Osteoblast (primary cell): ENCODE measurements at places on chromosomes 4 and X. TPM values are rescaled to one million over a fixed set of nuclear protein-coding genes. Genes with fewer than 3 reads are reported as not detected.

GRCh38 chr4:101370663-101371210 is 23.4 kb upstream of the PPP3CA start:
- peaks cover 22% of the 10 kb centered on the region for H3K4me1 ChIP-seq
- H3K27ac ChIP-seq: no peak overlapping the region
- no peaks in the 10 kb centered on the region for H3K36me3 ChIP-seq
- no peak overlapping the region for H3K4me3 ChIP-seq
- no peaks in the 10 kb centered on the region for H3K27me3 ChIP-seq

The SERPINA7 gene
- not detected in 2 replicates for total RNA-seq

The PDE5A gene
- total RNA-seq: 140 and 157 TPM in 2 replicates

GRCh38 chrX:143636831-143637230 is 930 bp upstream of the SLITRK4 start:
- no peaks in the 10 kb centered on the region for H3K36me3 ChIP-seq
- no peak overlapping the region for H3K27ac ChIP-seq
- no peaks in the 10 kb centered on the region for H3K27me3 ChIP-seq
- no peak for DNase-seq
- no peaks in the 10 kb centered on the region for H3K4me1 ChIP-seq

GRCh38 chrX:19571711-19572110 is 56.4 kb upstream of the MAP3K15 start:
- peaks cover 5% of the 10 kb centered on the region for H3K36me3 ChIP-seq
- no peak overlapping the region for H3K27ac ChIP-seq
- H3K4me1 ChIP-seq: peaks cover 4% of the 10 kb centered on the region
- no peak for DNase-seq
- H3K27me3 ChIP-seq: no peaks in the 10 kb centered on the region

GRCh38 chrX:39556056-39556455 is 541.7 kb downstream of the BCOR start:
- no peak for DNase-seq
- H3K4me1 ChIP-seq: peaks cover 3% of the 10 kb centered on the region
- no peak overlapping the region for H3K4me3 ChIP-seq
- peaks cover 34% of the 10 kb centered on the region for H3K27me3 ChIP-seq

DNA sequence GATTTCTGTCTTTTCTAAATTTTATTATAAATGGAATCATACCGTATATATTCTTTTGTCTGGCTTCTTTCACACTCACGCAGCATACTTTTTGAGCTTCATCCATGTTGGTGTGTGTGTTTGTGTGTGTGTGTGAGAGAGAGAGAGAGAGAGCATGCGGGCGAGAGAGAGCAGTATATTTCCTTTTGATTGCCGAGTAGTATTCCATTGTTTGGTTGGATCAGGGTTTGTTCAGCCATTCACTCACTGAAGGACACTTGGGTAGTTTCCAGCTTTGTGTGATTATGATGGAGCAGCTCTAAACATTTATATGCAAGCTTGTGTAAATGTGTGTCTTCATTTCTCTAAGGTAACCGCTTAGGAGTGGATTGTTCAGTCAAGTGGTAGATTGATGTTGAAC is 3.1 kb upstream of the L1CAM start:
- H3K27me3 ChIP-seq: peaks cover 57% of the 10 kb centered on the region
- H3K36me3 ChIP-seq: no peaks in the 10 kb centered on the region
- no peak overlapping the region for H3K27ac ChIP-seq
- no peaks in the 10 kb centered on the region for H3K4me1 ChIP-seq
- no peak overlapping the region for H3K4me3 ChIP-seq
- DNase-seq: no peak

DNA sequence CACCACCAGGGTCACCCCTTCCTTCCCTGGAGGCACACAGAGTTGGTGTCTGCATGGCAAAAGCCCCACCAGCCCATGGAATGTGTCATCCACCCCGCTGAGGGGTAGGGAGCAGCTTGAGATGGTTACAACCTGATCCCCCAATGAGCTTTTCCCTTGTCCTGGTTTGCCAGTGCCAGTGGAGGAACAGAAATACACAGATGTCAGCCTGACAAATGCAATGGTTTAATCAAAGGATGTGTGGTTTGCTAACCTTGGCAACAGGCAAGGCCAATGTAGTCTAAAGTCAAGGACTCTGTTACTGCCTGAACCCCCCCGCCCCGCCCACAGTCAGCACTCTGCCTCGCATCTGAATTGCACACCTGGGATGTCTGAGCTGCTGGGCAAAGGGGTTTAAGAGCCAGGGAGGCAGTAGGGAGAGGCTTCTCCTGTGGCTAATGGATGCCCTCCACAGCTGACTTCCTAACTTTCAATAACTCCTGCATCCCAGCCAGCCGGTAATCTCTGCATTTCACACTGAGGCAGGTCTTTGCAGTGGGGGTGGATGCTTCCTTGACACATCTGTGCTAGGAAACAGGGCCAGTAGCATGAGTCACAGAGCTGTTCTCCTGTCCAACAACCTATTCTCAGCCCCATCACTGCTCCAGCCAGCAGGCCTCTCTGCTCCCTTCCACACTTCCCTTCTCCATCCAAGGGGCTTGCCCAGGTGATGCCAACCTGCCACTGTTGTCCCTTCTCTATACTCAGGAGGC is 137.5 kb downstream of the AMMECR1 start:
- peaks cover 3% of the 10 kb centered on the region for H3K27me3 ChIP-seq
- H3K27ac ChIP-seq: peak overlapping the region; percentile 77
- DNase-seq: peak; percentile 84

The ZNF81 gene
- 5.8 and 7.7 TPM in 2 replicates for total RNA-seq

GRCh38 chrX:19332983-19333382 is 10.7 kb upstream of the PDHA1 start:
- no peaks in the 10 kb centered on the region for H3K36me3 ChIP-seq
- no peak overlapping the region for H3K4me3 ChIP-seq
- H3K4me1 ChIP-seq: no peaks in the 10 kb centered on the region
- DNase-seq: no peak
